ENCODE measurements at places on chromosomes 11 and 22. TPM values are rescaled to one million over a fixed set of nuclear protein-coding genes. Genes with fewer than 3 reads are reported as not detected.

The CABP4 gene
- total RNA-seq: 1.3 TPM

The OR8I2 gene
- not detected for total RNA-seq

The PARVG gene
- 34.8 TPM for total RNA-seq

The CASP4 gene
- 32.3 TPM for total RNA-seq

DNA sequence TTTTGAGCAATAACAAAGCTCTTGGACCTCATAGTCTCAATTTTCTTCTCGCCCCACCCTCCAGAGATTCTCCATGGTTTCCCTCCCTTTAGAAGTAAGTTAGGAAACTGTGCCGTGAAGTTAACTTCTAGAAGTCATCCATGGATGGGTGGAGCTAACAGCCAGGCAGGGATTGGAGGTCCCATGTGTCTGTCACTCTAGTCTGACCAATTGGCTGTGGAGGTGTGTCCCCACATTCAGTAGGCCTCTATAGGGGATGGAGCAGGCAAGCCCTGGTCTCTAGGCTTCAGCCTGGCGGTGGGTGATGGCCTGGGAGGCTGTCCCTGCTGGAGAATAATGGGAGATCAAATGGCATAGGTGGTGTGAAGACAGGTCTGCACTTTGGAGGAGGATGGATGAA is 50.7 kb downstream of the TP53I11 start:
- DNase-seq: no peak

The YPEL1 gene
- 10.0 TPM for total RNA-seq

The SLC37A2 gene
- total RNA-seq: 3.3 TPM

DNA sequence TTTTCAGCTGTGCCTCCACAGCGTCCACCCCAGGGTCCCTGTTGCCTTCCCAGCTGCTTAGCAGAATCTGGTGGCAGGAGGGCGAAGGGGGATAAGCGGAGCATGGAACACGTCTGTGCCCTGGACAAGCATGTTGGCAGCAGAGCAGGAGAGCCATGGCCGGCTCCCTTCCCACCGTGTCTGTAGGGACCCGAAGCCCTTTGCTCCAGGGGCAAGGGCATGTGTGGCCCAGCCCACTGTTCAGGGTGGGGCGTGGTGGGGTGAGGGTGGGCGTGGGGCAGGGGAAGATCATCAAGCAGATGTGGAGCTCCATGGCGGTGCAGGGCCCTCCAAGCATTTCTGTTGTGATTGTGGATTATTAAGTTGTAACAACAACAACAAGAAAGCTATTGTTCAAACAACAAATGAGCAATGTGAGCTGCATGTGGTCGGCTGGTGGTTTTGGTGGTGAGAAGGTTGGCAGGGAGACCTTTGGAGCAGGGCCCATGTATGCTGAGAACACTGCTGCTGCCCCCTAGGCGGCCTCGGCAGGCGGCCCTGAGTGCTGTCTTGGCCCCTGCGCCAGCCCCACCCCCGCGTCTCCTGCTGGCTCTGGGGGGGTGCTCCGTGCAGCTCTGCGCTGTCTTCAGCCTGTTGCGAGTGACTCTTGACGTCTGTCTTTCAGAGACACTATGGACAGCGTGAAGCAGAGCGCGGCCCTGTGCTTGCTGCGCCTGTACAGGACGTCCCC is 50.9 kb downstream of the AP2A2 start:
- DNase-seq: no peak

- no peak for DNase-seq
Observed at GRCh38 chr22:38348751-38349496, 31.7 kb upstream of the CSNK1E start.

- DNase-seq: no peak
Observed at GRCh38 chr11:79167510-79168188, 273.2 kb downstream of the TENM4 start.

The SCGB1A1 gene
- total RNA-seq: not detected
